Activated CD4-positive, CD25-positive, alpha-beta regulatory T cell treated with anti-CD3 and anti-CD28 coated beads, Interleukin-2, amount 50 U/mL, for 16 hours (primary cell): ENCODE measurements at places on chromosomes 1 and 21.
A peak's percentile ranks its signal among the peaks of the same experiment; 100 is the strongest.

DNA sequence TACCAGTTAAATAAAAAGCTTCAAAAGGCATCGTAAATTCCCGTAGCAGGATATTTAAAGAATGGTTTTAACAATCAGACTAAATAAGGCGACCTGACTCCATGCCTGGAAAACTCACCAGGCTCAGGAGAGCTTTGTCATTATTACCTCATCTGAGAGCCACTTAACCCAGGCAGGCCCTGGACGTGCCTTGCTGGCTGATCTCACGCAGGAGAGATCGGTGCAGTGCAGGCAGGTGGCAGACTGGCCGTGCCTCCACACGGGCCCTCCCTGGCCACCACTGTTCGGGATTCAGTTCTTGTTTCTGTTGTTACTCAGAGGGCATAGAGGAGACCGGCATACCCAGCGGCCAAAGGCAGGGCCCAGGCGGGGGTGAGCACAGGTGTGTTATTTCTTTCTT lies 6.4 kb downstream of the MT1HL1 start:
- no peak for DNase-seq

DNA sequence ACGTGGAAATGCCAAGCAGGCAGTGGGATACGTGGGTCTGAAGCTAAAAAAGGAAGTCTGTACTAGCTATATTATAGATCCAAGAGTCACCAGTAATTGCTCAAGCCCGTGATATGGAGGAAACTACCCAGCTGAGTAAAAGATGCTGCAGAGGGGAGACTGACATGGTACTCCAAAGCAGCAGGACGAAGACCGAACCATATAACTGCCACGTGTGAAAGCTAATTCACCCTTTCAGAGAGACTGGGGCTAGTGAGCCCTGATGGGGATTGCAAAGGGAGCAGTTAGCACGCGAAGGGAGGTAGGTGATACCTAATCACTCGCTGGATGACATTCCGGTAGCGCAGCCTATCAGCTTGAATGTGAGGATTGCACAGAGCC lies 316 bp downstream of the AP4B1 start:
- peak; percentile 33 for DNase-seq

DNA sequence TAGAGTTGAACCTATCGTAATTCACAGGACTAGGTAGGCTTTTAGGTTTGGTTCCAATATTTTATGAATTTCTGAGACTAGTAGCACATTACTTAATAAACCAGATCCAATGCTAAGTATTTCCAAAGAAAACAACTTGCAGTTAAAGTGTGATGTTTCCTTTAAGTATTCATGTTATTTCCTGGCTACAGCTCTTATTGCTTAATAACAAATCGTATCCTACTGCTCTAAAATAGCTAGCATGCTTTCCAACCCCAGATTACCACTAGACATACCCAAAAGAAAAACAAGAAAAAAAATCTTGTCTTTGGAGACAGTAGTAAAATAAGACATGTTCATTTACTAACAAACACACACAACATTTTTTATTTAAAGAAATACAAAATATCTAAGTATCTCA lies 898 bp downstream of the KRTAP27-1 start:
- DNase-seq = no peak

- no peak for DNase-seq
Observed at GRCh38 chr21:15795533-15795932, 65.8 kb downstream of the USP25 start.
